ENCODE measurements at places on chromosomes 5 and 9.

GRCh38 chr9:31542384-31543055, 841.9 kb upstream of the ACO1 start:
- DNase-seq: no peak

DNA sequence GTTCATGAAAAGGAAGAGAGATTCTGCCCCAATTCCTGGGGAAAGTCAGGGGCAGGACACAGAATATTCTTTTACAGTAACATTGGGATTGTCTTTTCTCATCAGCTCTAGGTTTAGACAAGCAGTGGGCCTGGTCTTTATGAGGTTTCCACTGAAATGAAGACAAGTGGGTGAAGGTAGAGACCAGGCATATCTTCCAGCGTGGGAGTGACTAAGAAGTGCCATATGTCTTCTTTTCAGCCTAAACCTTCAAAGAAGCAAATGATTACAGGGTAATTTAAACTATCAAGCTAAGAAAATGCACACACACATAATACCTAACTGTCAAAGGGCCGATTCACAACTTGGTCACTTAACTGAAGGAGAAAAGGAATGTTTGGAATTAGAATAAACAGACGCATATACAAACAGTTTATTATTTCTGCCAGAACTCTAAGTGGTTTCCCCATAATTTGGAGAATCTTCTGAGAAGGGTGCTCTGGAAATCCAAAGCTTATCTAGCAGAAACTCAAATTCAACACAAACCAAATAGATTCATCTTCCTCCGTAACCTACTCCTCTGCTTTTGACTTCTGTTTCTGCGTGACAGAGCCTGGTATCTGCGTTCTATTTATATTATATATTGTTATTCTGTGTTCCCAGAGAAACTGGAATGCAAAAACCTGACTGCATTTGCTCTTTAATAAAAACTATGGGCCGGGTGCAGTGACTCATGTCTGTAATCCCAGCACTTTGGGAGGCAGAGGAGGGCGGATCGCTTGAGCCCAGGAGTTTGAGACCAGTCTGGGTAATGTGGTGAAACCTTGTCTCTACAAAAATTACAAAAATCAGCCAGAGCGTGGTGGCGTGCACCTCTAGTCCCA, 22.0 kb upstream of the TEK start:
- DNase-seq: no peak

- DNase-seq: no peak
Measured at GRCh38 chr5:138844125-138844461, 31.0 kb downstream of the LRRTM2 start.

DNA sequence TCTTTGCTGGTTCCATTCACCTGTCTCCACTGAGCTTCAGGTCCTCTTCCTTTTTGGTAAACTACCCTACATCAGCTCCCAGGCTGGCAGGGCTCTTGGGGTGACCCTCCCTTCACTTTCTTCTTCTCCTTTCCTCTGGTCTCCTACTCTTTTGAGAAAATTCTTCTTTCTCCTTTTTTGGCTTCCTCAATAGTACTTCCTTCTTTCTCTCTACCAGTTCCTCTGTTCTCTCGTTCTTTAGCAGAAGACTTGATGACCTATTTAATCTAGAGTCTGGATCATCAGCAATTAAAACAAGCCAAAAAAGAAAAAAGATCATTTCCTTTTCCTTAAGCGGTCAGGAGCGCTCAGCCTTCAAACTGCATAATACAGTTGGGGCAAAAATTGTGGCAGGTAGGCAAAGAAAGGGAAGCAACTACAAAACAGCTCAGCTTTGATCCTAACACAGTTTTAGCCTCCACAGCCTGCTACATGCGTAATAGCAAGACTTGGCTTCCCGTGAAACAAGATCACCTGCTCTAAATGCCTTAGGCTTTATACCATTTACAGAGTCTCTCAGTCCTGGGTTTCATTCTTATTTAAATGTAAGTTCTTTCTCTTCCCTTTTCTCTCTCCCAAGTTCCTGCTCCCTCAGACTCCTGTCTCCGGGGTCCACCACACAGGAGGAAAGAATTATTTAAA, 14.0 kb upstream of the GSN start:
- no peak for DNase-seq

GRCh38 chr5:178675922-178676321, 49.1 kb upstream of the CLK4 start:
- no peak for DNase-seq

DNA sequence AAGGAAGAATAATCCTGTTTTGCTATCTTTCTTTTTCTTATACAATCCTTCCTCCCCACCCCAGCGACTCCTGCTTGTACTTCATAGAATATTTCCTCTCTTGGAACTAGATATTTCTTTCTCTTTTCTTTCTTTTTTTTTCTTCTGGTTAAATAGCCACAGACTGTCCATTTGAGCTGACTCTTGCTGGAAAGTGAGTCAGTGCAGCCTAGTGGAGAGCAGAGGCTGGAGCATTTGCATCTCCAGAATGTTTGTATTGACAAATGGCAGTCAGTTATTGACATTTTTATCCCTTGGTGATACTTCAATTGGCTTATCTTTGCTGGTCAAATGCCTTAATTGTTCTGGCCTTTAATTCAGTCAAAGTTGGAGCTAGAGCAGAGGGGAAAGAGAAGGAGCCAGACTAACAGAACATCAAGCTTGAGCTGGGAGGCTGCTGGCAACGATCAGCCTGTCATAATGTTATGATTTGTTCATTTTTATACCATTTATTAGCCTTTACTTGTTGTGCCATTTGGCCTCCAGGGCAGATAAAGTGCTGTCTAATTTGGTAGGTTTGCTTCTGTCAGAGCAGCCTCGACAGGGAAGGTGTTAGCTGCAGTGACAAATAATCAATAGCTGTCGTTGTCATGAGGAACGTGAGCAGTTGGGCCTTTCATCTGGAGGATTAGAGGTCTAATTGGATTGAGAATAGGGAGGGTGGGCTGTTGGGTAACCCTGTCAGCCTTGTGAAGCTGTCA, 69.0 kb downstream of the INVS start:
- DNase-seq: no peak
